Esophagus muscularis mucosa (tissue), 4 donors: ENCODE measurements at places on chromosomes 2 and 18. TPM values are rescaled to one million over a fixed set of nuclear protein-coding genes. Genes with fewer than 3 reads are reported as not detected.

DNA sequence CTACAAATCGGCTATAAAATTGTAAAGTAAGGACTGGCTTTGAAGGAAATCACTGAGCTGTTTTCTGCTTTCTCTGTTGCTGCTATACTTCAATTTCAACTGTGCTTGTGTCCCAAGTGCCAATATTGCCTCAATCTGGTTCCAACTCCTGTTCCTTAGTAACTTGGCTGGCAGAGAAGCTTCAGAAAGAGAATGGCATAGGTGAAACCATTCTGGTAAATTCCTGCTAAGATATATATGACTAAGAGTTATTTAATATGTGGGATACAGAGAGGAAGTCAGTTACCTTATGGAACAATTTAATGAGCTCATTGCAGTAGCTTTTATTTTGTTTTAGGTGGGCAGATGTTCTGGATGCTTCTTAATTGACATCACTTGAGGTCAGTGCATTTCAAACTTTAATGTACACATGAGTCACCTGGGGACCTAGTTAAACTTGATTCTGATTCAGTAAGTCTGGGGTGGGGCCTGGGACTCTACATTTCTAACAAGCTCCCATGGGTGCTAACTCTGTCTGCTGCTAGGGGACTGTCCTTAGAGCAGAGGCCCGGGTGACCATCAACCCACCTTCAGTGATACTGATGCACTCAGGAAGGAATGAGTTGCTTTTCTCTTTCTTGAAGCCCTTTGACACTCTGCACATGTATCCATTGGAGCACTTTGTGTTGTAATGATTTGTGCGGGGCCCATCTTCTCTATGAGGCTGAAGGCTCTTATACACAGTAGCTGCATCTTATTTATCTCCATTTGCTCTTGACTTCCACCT lies 47.6 kb downstream of the LIPG start:
- no peaks in the 10 kb centered on the region for H3K4me1 ChIP-seq
- no peak for DNase-seq
- no peak overlapping the region for H3K4me3 ChIP-seq
- no peaks in the 10 kb centered on the region for H3K36me3 ChIP-seq
- no peak overlapping the region for H3K27ac ChIP-seq

The CMPK2 gene
- 4.4 TPM for total RNA-seq

- no peak overlapping the region for H3K27ac ChIP-seq
- H3K36me3 ChIP-seq, result no peaks in the 10 kb centered on the region
- no peak for DNase-seq
- no peak overlapping the region for H3K4me3 ChIP-seq
- no peaks in the 10 kb centered on the region for H3K4me1 ChIP-seq
- no peaks in the 10 kb centered on the region for H3K27me3 ChIP-seq
Observed at GRCh38 chr2:71100195-71100964, 29.6 kb downstream of the MCEE start.

DNA sequence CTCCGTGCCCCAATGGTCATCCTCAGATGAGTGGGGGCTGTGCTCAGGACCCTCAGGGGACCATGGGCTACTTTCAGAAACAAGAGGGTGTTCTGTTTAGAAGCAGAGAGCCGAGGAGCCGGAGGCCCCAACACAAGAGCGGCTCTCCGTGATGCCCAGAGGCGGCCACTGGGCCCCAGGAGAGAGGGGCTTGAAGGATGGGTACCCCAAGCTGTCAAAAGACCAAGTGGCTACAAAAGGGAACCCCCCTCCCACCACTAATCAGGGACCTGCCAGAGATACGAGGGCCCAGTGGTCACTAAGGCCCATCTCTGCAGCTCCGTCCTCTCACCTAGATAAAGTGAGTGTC lies 93.6 kb downstream of the HDAC4 start:
- H3K27ac ChIP-seq, result peak overlapping the region; percentile 90
- H3K4me1 ChIP-seq, result peaks cover 97% of the 10 kb centered on the region
- H3K36me3 ChIP-seq, result no peaks in the 10 kb centered on the region
- no peaks in the 10 kb centered on the region for H3K27me3 ChIP-seq
- no peak for DNase-seq

GRCh38 chr2:138428710-138429440 lies 72.7 kb upstream of the SPOPL start:
- no peak for DNase-seq
- H3K27me3 ChIP-seq, result no peaks in the 10 kb centered on the region
- H3K4me3 ChIP-seq, result no peak overlapping the region
- H3K27ac ChIP-seq, result no peak overlapping the region
- H3K4me1 ChIP-seq, result no peaks in the 10 kb centered on the region
